NCI-H1417 treated with DMSO at 0.1 percent for 48 hours (cell line): ENCODE measurements at places on chromosomes 5 and 9.

GRCh38 chr9:89802781-89803355 is 198.1 kb downstream of the GADD45G start:
- DNase-seq, result no peak

DNA sequence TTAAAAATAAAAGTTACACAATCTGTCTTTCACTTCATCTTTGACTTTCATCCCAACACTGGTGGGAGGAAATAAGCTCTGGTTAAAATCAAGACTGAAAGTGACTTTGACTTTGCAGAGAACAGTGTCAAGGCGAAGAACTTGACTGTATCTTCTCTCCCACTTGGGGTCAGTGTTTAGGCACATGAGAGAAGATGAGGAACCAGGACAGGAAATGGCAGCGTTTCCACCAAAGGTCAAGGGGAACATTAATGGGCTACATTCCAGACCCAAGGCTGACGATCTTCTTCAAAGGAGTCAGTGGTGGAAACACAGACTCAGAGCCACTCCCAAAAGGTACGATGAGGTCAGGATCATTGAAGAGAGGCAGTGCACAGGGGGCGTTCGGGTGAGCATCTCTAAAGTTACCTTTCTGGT is 409.5 kb downstream of the ARHGEF28 start:
- DNase-seq, result no peak

GRCh38 chr9:68739621-68740174 is 34.7 kb downstream of the PIP5K1B start:
- DNase-seq, result no peak

DNA sequence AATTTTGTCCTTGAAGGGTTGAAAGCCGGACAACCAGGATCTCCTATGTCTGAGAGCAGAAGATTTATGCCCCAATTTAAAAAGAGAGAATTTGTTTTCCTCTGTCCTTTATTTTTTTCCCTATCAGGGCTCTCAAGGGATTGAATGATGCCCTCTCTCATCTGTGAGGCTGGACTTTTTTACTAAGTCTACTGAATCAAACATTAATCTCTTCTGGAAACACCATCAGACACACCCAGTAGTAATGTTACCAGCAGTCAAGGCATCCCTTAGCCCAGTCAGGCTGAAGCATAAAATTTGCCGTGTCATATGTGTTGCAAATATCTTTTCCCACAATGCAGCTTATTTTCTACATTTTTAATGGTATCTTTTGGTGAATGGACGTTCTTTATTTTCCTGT is 1497.9 kb downstream of the MAT2B start:
- DNase-seq, result no peak

GRCh38 chr5:77725616-77726015 is 50.5 kb downstream of the TBCA start:
- DNase-seq, result no peak

GRCh38 chr9:86767373-86767772 is 179.9 kb downstream of the GAS1 start:
- DNase-seq, result no peak

DNA sequence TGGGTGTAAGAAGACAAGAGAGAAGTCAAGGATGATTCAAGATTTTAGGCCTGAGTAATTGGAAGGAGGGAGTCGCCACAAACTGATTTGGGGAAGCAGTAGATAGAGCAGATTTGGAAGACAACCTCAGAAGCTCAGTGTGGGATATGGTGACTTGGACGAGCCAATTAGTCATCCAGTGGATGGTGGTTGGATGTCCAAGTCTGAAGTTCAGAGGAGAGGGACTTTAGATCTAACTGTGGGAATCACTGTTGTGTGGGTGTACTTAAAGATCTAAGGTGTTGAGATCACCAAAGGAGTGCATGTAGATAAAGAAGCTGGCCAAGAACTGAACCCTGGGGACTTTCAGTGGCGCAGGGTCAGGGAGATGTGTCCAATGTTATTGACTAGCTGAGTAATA is 2.2 kb downstream of the IDNK start:
- no peak for DNase-seq

GRCh38 chr5:159156426-159157238 is 52.7 kb downstream of the RNF145 start:
- DNase-seq, result peak; percentile 22

GRCh38 chr5:171986772-171987171 is 19.7 kb downstream of the FBXW11 start:
- no peak for DNase-seq

DNA sequence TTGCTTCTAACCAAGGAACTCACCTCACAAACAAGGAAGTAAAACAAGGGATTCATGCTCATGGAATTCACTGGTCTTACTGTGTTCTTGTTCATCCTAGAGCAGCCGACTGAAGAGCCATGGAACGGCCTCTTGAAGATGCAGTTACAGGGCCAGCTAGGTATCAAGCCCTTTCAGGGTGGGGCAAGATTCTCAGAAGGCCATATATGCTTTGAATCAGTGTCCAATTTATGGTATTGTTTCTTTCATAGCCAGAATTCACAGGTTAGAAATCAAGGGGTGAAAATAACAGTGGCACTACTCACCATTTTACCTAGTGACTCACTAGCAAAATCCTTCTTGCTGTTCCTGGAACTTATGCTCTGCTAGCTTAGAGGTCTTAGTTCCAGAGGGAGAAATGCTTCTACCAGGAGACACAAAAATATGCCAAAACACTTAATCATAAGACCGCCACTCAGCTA is 159.5 kb upstream of the CDH10 start:
- no peak for DNase-seq

DNA sequence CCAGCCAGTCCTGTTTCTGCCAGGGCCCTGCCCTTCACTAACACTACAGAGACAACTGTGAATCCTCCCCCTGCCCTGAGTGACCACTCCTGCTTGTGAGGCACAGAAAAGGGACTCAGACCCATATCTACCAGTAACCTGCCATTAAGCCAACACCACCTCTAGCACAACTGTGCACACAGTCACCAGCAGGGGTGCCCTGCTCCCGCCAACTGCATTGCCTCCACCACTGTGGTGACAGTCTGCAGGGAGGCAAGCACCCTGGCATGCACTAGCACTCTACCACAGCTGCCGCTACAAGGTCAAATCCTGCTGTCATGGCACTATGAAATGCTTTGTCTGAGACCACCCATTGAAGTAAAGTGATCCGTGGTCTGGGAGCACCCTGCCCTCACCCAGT is 1028.5 kb upstream of the CDH9 start:
- no peak for DNase-seq

DNA sequence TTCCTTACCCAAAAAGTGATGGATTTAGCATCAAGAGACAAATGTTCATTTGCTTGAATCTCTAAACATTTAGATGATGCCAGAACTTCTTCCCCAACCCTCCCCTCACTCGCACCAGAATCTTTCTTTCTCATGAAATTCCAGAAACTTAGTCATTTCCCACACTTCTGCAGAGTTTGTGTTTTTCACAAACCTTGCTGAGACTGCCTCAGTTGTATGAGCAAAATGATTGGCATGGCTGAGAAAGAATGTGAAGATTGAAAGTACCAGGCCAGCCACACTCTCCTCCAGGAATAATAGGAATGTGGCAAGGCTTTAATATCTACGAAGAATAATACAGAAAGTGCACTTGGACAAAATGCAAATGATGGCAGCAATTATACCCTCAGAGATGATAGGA is 428.3 kb upstream of the CDH6 start:
- no peak for DNase-seq

GRCh38 chr5:85441156-85441555 is 1056.5 kb upstream of the EDIL3 start:
- no peak for DNase-seq

GRCh38 chr5:72658161-72658560 is 151.0 kb upstream of the ZNF366 start:
- no peak for DNase-seq

GRCh38 chr5:1835431-1835830 is 34.2 kb downstream of the NDUFS6 start:
- DNase-seq, result no peak

DNA sequence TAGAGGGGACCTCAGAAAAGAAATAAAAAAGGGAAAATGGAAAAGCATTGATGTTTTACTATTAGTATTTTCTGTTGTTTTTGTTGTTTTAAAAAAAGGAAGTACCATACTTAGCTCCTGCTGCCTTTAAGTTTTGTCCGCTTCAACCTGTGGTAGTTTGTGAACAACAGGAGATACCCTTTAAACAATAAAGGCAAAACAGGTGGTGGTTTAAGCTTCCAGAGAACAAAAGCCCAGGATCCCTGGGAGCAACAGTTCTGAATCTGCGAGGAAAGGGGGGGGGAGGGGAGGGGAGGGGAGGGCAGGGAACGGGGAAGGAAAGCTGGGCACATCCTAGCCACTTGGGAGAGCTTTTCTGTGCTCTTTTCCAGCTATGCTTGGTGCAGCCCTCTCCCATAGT is 2.1 kb upstream of the PSIP1 start:
- DNase-seq, result no peak

DNA sequence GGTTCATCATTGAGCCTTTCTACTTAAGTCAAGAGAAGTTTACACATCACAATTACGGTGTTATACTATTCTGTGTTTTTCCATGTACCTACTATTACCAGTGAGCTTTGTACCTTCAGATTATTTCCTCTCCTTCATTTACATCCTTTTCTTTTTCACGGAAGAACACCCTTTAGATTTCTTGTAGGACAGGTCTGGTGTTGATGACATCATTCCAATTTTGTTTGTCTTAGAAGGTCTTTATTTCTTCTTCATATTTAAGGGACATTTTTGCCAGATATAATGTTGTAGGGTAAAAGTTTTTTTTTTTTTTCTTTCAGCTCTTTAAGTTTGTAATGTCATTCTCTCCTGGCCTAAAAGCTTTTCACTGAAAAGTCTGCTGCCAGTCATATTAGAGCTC is 637.1 kb upstream of the RIOK2 start:
- DNase-seq, result no peak

DNA sequence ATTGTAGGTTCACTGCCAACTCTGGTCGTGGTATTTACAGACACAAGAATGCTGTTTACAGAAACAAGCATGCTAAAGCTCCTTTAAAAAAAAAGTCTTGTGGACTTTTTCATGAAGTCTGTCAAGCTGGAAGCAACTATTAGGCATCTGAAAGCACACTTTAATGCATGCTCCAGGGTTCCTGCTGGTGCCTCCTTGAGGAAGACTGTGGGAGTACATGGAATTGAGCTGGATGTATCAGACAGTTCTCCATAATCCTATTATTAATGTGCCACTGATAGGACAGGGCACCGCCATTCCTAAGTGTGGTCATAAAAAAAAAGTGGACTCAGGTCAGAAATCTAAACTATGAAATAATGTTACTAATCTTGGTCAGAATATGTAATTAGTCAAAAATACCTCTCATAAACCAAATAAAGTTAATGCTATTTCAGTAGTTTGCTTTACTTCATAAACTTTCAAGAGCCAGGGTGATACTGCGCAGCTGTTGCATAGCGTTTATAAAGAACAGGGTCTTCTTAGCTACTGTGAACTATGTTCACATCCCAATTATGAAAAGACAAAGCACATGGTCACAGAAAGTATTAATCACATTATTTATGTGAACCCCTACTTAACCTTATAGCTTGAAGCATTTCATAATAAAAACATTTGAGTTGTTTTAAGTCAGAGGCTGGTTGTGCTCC is 390.8 kb upstream of the PTGER4 start:
- DNase-seq, result no peak

DNA sequence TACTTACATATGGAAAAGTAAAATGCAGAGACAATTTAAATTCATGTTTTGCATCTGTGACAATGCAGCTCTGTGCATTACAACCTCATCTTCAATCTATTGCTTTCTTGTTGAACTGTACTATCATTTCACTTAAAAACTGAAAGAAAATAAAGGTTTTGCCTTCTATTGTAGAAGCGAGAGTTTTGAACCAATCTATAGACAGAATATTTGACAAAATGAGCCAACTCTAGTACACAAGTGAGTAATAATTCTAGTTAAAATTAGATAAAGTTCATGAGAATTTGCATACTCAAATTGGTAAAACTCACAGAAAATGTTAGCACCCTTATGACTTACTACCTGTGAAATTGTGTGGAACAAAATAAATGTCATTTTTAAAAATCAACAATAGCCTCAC is 123.7 kb downstream of the EDIL3 start:
- DNase-seq, result no peak

- no peak for DNase-seq
Observed at GRCh38 chr5:121693864-121694263, 157.8 kb upstream of the FTMT start.

- DNase-seq, result no peak
Observed at GRCh38 chr9:133168432-133168831, 4.7 kb upstream of the GBGT1 start.

- no peak for DNase-seq
Observed at GRCh38 chr5:112779531-112779930, 41.8 kb downstream of the APC start.

GRCh38 chr9:90070056-90070455 is 465.2 kb downstream of the GADD45G start:
- no peak for DNase-seq

GRCh38 chr5:22663134-22663533 is 190.0 kb downstream of the CDH12 start:
- no peak for DNase-seq

- DNase-seq, result no peak
Observed at GRCh38 chr9:121292801-121293241, 24.9 kb downstream of the GSN start.
